ENCODE measurements at places on chromosomes 12 and 14.

DNA sequence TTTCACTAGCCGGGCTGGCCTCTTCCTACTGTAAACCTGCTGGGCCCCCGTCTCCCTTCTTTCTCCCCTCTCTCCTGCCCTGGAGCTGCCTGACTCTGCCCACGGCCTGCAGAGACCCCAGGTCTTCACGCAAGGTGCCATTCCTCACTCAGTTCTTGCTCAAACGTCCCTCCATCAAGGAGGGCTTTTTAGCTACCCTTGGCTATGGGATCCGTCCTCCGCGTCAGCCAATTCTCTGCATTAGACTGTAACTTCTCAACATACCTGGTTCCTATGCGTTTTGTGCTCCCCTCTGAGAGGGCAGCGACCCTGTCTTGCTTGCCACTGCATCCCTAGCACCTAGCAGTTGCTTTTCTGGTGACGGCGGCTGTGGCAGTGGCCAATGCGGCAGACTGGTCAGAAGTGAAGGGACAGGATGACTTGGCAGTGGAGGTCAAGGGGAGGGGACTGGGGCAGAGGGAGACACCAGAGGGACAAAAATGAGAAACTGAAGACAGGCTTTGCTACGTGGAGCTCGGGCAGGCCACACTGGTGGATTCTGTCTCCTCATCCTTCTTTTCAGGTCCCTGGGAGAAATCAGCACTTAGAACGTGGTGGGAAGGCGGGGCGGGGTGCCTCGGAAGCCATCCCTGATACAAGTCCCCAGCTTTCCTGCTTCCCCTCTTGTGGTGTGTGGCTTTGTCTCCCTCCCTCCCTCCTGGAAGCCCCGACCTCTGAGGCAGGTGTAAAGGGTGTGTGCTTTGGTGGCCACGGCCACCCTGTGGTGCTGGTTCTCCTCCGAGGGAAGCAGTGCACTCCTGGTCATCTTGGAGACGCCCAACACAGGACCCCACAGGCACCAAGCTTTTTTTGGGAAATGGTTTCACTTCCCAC is 1.8 kb downstream of the B3GNT4 start:
- no peak for DNase-seq

DNA sequence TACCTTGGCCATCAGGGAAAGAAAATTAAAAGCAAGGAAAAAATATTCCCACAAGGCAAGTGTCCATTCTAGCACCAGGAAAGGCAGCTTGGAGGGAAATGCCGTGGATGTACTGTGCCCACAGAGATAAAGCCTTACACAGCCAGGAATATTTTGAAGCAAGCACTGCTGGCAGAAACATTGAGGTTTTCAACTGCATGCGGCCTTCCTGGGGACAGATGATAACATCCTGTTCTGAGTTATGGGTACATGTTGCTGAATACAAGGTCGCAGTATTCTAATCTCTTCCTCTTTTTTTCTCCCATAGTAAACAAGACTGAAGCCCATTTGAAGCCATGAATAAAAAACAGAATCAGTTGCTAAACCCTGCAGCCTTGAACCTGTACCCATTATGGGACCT is 197.1 kb downstream of the BTG1 start:
- no peak for DNase-seq

DNA sequence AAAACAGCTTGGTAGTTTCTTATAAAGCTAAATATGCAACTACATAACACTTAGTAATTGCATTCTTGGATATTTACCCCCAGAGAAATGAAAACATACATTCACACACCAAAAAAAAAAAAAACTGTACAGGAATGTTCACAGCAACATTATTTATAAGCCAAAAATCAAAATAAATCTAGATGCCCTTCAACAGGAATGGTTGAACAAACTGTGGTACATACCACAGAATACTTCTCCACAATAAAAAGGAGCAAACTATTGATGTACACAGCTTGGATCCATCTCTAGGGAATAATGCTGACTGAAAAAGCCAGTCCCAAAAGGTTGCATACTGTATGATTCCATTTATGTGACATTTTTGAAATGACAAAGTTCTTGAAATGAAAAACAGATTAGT is 62.1 kb upstream of the SLC38A4 start:
- DNase-seq = no peak

- no peak for DNase-seq
Observed at GRCh38 chr12:85092814-85093370, 56.7 kb downstream of the LRRIQ1 start.

- DNase-seq = no peak
Observed at GRCh38 chr14:104445086-104445485, 134.5 kb upstream of the C14orf180 start.

DNA sequence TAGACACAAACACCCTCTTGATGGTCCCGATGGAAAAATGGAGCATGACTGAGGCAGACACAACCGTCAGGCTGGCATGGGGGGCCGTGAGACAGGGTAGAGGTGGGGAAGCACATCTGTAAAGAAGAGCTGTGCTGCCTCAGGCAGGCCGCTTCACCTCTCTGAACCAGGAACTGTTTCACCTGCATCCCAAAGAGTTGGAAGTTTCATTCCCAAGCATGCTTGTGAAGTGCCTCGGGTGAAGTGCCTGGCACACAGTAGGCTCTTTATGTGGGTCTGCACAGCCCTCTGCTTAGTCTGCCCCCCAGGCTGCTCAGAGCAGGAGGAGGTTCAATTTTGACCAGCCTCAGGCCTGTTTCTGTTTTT is 685 bp upstream of the SERPINA1 start:
- DNase-seq = no peak

- DNase-seq = peak; percentile 54
Observed at GRCh38 chr14:92653162-92653651, 95.2 kb downstream of the LGMN start.

DNA sequence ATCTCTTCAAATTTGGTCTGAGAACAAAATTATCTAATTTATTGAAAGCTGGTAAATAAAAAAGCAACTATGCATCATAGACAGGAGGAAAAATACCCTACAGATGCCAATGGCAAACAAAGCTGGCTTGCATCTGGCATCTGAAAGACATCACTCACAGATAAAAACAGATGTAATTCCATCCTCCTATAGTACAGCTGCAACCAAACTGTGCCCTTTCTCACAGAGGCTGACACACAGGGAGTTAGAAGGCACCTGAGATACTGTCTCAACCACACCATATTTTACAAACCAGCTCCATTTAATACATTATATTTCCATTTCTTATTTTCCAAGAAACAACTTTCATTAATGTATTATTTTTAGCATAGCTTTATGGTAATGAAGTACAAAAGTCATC is 39.4 kb downstream of the DUSP16 start:
- DNase-seq = no peak

DNA sequence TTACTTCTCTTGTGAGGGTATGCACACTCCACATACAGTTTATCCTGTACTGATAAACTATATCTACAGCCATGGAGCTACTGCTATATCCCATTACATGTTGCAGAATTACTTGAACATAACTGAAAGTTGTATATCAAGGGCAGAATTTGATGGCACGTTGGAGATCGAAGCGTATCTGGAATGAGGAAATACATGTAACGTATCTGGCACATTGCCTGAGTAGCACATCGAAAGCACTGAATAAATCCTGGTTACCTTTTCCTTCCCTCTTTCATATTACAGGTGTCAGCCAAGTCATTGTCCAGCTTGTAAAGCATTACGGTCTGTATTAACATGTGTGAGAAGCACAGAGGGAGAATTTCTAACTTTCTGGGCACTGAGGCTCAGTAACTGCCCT is 42.1 kb upstream of the LIN7A start:
- no peak for DNase-seq

DNA sequence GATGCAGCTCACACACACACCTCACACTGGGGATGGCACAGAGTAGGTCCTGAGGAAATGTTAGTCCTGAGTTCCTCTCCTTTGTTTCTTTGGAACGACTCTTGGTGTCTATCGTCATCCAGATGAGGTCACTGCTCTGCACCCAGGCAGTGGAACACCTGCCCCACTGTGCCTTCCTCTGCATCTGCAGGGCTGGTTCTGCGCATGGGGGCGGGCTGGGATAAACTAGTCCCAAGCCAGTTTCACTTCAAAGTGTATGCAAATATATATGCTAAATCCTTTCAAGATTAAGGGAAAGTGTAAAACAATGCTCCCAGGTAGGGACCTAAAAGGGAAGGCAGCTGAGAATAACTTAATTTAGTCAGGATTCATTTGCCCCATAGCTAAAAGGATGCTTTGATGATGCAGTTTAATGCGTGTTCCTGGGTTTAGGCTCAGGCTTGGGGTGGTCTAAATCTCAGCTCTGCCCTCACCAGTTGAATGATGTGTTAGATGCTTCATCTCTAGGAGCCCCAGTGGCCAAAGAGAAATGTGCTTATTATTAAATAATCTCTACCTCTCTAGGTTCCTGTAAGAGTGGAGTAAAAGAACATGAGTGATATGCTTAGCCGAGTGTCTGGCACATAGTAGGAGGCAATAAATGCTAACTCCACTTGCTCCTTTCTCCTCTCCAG is 47.1 kb upstream of the OVCH1 start:
- DNase-seq = no peak

GRCh38 chr12:58443273-58443980 is 476.9 kb downstream of the LRIG3 start:
- DNase-seq = no peak

All from activated naive CD8-positive, alpha-beta T cell treated with anti-CD3 and anti-CD28 coated beads for 36 hours (primary cell).